ENCODE measurements at places on chromosomes 5 and 9. TPM values are rescaled to one million over a fixed set of nuclear protein-coding genes. Genes with fewer than 3 reads are reported as not detected.

DNA sequence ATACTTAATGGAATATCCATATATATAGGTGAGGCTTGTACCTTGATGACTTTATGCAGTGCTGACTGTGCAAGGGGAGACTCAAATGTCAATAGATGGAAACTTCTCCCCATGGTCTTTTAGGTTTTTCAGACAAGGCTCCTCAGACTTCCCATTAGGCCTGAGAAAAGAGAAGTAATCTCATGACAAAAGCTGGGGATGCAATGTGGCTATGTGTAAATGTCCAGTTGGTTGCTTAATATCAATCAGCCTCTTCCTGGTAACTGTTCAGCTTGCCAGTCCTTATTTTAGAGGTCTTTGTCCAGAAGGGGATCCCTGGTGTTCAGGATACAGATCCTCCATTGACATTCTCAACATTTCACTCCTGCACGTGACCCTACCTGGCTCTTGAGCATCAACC is 621.1 kb upstream of the CDH18 start:
- no peak for DNase-seq
- H3K27ac ChIP-seq, result no peak overlapping the region
- no peaks in the 10 kb centered on the region for H3K27me3 ChIP-seq
- H3K36me3 ChIP-seq, result no peaks in the 10 kb centered on the region
- no peak overlapping the region for H3K4me3 ChIP-seq

DNA sequence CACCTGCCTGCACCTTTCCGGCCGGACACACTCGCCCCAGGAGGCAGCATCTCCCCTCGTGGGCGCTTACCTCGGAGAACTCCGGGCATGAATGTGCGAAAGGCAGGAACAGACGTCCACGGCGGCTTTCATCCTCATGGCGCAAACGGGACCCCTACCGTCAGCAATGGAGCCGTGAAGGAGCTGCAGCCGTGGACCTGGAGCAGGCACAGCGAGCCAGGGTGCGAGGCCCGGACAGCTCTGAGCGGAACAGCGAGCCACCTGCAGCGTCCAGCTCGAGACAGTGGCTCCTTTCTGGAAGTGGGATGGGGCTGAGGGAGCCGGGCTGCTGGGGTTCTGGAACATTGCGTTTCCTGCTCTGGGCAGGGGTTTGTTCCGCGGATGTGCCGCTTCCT is 7.8 kb upstream of the SLC6A19 start:
- H3K27ac ChIP-seq, result no peak overlapping the region
- no peaks in the 10 kb centered on the region for H3K36me3 ChIP-seq
- peaks cover 79% of the 10 kb centered on the region for H3K27me3 ChIP-seq
- H3K4me1 ChIP-seq, result no peaks in the 10 kb centered on the region
- H3K4me3 ChIP-seq, result no peak overlapping the region
- DNase-seq, result no peak

DNA sequence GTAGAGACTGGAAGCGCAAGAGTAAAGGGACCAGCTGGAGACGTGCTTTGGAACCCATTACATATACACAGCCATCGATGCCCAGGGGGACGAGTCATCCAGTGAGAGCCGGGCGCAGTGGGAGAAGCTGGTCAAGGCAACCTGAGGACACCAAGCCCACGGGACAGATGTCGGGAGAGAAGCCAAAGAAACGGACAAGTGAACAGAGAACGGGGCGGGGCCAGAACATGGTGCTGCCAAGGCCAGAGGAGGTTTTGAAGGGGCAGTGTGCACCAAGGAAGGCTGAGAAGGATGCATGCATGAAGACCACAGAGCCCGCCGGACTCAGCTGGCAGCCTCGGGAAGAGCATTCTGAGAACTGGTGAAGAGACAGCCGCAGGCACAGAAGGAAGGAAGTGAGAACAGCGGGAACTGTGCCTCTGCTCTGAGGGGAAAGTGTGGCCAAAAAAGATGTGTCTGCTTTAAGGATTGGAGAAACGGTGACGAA is 20.3 kb downstream of the CAMSAP1 start:
- no peak for DNase-seq
- no peaks in the 10 kb centered on the region for H3K4me1 ChIP-seq
- H3K27ac ChIP-seq, result no peak overlapping the region
- no peaks in the 10 kb centered on the region for H3K27me3 ChIP-seq
- no peak overlapping the region for H3K4me3 ChIP-seq
- no peaks in the 10 kb centered on the region for H3K36me3 ChIP-seq

GRCh38 chr5:58746321-58746720 is 163.4 kb downstream of the RAB3C start:
- H3K27ac ChIP-seq, result no peak overlapping the region
- H3K36me3 ChIP-seq, result no peaks in the 10 kb centered on the region
- H3K4me1 ChIP-seq, result no peaks in the 10 kb centered on the region
- H3K4me3 ChIP-seq, result no peak overlapping the region
- no peaks in the 10 kb centered on the region for H3K27me3 ChIP-seq

GRCh38 chr5:159609359-159609758 is 279.1 kb upstream of the IL12B start:
- H3K27ac ChIP-seq, result no peak overlapping the region
- H3K36me3 ChIP-seq, result no peaks in the 10 kb centered on the region
- no peak for DNase-seq

GRCh38 chr9:114112778-114113584 is 13.9 kb upstream of the KIF12 start:
- H3K4me1 ChIP-seq, result no peaks in the 10 kb centered on the region
- H3K4me3 ChIP-seq, result no peak overlapping the region
- peaks cover 72% of the 10 kb centered on the region for H3K27me3 ChIP-seq
- no peak overlapping the region for H3K27ac ChIP-seq
- no peaks in the 10 kb centered on the region for H3K36me3 ChIP-seq

The PCDHA10 gene
- total RNA-seq, result not detected
